ENCODE measurements at places on chromosomes 3 and 15. TPM values are rescaled to one million over a fixed set of nuclear protein-coding genes. Genes with fewer than 3 reads are reported as not detected.

ZBBX gene
- not detected for total RNA-seq

SYNPR gene
- total RNA-seq: not detected

ERC2 gene
- total RNA-seq: 0.43 TPM

MUSTN1 gene
- total RNA-seq: not detected

TJP1 gene
- total RNA-seq: 103 TPM

CPNE9 gene
- not detected for total RNA-seq

MME gene
- 479 TPM for total RNA-seq

NUP210 gene
- total RNA-seq: under 0.01 TPM

SLC28A2 gene
- total RNA-seq: not detected

PLXNA1 gene
- 63.0 TPM for total RNA-seq

ABHD17C gene
- 12.1 TPM for total RNA-seq

RYR3 gene
- total RNA-seq: not detected

ADAM10 gene
- total RNA-seq: 135 TPM

C3orf70 gene
- total RNA-seq: 4.2 TPM

PRSS50 gene
- not detected for total RNA-seq

AGBL1 gene
- not detected for total RNA-seq

ILDR1 gene
- not detected for total RNA-seq

WDR93 gene
- total RNA-seq: under 0.01 TPM
